ENCODE measurements at places on chromosomes 2 and 18. TPM values are rescaled to one million over a fixed set of nuclear protein-coding genes. Genes with fewer than 3 reads are reported as not detected.

Gene UGT1A8
- 0.14 TPM for total RNA-seq

Gene FBXO15
- 0.78 TPM for total RNA-seq

Gene LGALSL
- 17.7 TPM for total RNA-seq

Gene MC2R
- total RNA-seq = not detected

Gene GREB1L
- 1.6 TPM for total RNA-seq
